NCI-H1417 (cell line): ENCODE measurements at places on chromosomes 11 and 22.

DNA sequence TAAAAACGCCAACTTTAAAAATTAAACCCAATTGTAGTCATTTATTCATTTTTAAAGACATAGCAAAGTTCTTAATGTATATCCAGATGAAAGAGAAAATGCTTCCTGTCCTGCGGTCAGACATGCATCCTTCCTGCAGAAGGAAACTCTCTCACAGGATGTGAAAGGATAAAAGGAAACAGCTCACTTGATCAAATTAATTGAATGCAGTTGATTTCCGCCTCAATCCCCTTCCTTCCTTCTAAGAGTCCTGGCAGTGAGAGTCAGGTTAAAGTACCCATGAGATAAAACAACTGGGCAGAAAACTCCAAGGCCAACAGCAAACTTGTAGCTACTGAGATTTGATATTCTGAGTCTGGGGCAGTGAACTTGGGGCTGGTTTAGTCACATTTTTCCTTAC, 38.5 kb downstream of the CWC15 start:
- DNase-seq: no peak

DNA sequence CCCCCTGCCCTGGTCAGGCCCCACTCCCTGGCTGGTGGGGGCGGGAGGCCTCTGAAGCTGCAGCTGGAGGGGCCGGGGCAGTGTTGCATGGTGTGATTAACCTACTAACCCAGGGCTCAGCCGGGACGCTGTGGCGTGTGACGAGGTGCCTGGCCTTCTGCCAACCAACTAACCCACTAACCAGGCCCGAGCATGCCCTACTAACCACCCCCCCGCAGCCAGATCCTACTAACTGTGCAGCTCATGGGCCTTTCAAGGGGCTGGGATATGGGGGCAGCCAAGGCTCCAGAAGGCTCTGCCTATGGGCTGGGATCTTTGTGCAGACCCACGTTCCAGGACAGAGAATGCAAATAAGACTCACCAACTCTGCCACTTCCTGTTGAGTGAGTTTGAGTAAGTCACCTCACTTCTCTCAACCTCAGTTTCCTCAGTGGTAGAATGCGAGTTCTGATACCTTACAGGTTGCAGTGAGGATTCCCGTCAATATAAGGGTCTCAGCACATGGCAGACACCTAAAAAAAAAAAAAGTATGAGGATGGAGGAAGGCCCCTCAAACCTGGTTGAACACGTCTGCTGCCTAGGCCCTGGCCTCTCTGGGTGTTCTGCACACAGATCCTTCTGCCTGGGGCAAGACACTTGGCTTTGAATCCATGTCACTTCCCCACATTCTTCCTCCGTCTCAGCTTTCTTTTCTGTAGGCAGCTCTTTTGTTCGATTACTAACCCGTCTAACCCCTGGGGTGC, 14.1 kb downstream of the MIAT start:
- peak; percentile 59 for DNase-seq

DNA sequence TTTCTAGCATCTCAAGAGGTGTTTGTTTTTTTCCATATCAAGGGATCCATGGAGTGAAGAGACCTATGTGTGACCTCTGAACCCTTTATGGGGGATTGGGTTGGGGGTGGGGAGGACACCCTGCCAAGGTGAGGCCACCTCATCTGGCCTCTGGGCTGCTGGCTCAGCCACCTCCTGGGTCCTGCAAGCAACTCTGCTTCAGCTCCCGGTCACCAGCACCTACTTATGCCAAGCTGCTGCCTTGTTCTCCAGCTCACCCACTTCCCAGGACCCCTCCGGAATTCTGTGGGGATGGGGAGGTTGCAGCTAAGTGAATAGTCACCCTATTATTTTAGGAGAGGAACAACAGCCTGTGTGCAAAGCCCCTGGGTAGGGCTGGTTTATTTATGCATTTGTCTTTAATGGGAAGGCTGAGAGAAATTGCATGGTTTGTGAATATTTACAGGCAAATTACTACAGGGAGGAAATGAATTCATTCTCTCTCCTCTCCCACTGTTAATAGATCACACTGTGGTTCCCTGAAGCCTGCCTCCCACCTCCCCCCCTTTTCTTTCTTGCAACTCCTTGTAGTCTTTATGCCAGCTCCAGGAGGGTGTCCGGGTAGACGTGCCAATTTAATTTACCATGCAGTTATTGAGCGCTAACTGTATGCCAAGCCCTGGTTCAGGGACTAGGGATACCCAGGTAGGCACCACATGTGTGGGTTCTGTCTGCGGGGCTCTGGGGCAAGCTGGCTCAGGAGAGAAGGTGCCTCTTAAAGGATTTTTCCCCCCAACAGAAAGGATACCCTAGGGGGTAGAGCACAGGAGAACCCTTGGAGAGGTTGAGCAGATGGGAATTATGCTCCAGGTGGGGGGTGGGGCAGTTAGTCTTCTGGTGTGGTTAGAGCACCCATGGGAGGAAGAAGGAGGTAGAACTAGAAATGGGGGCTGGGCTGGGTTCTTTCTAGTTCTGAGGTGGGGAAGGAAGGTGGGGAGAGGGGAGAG, 50.7 kb downstream of the TSPAN18 start:
- DNase-seq: no peak

DNA sequence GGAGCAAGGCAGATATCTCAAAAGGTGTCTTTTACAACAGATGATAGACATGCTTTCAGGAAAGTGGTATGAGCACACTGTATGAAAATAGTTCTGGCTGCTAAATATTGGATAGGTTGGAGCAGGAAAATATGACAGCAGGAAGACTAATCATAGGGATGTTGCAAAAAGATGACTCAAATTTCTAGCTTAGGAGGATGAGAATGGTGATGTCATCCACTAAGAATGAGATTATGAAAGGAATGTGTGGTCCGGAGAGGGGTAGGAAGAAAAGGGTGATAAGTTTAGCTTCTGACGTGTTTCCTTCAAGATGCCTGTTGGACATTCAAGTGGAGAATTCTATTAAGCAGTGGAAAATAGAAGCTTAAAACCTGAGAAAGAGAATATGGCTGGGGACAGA, 46.4 kb downstream of the RCN1 start:
- DNase-seq: no peak

GRCh38 chr11:70416881-70417280, 18.6 kb downstream of the CTTN start:
- no peak for DNase-seq

DNA sequence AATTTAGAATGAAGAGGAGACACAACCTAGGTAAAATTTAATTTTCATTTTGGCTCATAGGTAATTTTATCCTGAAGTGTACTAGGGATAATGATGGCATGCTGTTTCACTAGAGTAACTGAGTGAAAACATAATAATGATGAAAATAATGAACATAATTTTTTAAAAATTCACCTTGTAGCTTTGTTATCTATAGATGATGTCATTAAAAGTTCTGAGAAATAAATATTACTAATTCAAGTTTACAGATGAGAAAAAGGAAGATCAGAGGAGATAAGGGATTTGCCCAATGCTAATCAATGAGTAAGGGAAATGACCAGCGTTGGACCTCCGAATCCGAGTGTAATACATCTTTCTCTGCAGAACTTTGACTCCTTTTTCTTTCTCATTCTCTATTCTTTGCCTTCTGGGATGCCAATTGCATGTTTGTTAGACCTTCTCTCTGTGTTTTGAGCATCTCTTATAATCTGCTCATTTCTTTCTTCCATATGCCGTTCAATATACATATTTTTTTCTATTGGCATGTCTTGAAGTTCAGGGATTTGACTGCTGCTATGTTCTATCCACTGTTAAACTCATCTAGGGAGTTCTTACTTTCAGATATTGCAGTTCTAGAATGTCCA, 186.5 kb downstream of the SNX19 start:
- no peak for DNase-seq

DNA sequence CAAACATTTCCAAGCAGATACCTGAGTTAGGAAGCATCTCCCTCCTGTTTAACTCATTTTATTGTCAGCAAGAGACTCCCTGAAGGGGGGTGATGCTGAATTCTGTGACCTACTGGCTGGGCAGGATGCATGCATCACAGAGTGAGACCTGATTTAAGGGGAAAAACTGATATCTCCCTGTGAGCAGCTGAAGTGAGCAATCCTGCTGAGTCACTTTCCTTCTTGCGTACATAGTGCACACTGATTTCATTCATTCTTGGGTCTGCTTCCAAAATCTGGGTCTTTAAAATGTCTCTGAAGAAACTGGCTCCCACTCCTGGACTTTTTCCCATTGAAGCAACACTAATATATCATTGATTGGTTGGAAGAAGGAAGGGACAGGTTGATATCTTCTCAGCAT, 23.3 kb downstream of the P4HA3 start:
- DNase-seq: no peak

GRCh38 chr22:30332551-30332950, 5.8 kb upstream of the TBC1D10A start:
- DNase-seq: no peak

GRCh38 chr11:113147249-113147648, 167.1 kb upstream of the TTC12 start:
- DNase-seq: peak; percentile 97
